ENCODE measurements at places on chromosomes 5 and 9. TPM values are rescaled to one million over a fixed set of nuclear protein-coding genes. Genes with fewer than 3 reads are reported as not detected.

- DNase-seq, result no peak
Observed at GRCh38 chr5:5387192-5387591, 35.3 kb upstream of the ICE1 start.

DNA sequence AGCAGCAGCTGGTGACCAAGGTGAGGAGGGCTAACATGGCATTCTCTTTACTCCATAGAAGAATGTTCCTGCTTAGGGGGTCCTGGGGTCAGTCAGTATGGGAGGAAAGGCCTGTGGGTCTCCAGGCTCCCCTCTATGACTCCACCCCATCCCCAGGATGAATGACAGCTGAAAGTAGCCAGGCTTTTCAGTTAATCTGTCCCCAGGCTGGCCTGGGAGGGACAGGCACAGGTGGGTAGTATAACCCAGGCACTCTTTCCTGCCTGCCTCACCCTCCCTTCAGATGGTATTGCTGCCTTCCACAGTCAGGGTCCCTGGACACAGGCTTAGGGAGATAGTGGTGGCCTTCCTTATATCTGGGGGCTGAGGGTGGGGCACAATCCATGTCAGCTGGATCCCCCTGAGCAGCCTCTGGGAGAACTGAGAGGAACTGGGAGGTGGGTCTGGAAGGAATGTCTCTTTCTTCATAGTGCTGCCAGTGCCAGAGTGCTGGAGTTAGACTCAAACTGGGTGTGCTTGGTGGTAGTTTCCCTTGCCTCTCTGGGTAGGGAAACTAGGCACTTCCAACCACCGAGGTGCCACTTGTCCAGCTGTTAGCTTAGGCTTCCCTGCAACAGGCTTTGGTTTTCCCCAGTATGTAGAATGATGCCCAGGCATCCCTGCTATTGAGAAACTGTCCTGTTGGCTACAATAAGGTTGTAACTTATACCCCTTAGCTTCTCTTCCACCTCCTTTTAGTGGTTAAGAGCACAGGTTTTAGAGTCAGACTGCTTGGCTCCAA is 27.8 kb downstream of the LARP1 start:
- no peak for DNase-seq

GRCh38 chr5:102959055-102959454 is 160.9 kb downstream of the GIN1 start:
- DNase-seq, result no peak

DNA sequence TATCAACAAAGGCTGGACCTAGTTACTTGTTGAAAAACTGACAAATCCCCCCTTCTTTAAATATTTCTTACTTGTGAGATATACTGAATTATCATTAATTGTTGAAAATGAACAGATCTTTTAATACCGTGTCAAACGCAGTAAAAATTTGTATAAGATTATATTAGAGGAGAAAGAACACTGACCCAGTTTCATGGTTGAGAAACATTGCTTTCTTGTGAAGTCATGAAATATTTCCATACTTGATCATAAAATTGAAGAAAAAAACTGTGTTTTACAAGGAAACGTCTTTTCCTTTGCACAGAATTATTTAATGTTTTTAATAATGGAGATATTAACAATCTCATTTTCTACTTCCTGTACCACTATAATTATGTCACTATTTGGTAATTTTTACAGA is 45.8 kb downstream of the MOCS2 start:
- DNase-seq, result no peak

The NTNG2 gene
- total RNA-seq, result 0.29 TPM

The SHB gene
- 18.7 TPM for total RNA-seq

All from breast epithelium (tissue), 4 donors.